ENCODE measurements at places on chromosomes 16 and 17.

DNA sequence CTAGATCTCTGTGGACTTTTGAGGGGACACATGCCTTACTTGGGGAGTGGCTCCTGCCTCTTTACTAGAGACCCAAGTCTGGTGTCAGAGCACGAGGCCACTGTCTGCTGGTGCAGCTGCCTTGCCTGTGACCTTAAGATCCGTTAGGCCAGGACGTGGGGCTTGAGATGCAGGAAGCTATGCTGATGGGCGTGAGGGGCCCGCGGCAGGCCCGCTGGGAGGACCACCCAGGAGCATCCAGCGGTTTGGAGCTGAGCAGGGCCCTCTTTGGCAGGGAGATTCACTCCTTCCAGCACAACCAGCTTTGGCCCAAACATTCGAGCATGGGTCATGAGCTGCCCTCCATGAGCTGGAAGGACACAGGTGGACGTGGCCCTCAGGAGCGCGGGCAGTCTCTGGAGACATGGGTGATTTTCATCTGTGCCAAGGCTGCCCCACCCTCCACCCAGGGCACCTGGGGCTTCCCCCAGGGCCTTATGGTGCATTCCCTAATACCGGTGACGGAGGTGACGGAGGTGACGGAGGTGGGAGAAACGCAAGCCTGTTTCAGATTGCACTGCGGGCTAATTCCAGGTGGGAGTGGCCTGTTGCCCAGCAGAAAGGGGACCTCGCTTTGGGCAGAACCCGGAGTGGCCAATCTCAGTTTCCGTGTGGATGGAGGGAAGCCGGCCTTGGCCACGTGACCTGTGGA lies 12.7 kb downstream of the LGALS3BP start:
- no peak for DNase-seq

DNA sequence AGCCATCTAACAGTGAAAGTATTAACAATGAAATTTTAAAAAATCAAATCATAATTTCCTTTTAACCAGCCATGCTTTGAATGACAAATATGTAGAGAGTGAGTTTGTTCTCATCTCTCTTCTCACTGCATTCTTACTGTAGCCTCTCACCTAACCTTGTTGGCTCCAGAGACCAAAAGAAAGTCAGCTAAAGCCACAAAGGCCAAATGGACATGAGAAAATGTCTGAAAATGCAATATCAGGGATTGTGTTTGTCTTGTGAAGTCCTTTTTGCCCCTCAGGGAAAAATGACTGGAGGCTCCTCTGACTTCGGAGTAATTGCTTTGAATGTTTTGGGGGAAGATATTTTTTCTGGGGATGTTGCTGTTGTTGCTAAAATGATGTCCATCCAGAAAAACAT lies 166.3 kb downstream of the SLC39A11 start:
- no peak for DNase-seq

DNA sequence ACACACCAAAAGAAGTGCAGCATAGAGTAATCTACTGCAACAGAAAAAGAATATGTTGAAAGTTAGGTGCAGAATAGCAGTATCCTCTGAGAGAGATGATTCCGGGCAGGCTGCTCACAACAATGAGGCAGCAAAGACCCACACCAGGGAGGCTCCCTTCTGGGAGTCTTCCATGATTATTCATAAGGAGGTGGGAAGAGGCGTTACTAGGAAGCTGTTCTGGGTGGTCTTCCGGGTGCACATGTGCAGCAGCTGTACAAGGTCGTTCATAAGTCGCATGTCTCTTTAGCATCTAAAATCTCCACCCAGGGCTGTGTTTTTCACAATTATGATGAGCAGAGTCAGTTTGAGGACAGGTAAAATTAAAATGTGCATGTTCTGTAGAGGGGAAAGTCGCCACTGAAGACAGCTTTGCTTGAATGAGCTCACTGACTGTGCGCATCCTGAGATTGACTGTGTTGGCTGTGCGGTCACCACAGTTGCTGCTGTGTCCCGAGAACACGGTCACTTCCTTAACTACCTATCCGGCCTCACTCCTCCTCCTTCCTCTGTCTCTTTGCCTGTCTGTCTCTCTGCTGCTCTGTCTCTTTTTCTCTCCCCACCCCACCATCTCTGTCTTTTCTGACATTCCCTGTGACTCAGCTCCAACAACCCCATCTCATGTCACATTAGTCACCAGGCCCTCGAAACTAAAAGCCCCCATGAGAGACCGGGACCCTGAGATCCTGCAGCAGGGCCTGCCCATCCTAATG lies 125.5 kb upstream of the HSBP1 start:
- no peak for DNase-seq

DNA sequence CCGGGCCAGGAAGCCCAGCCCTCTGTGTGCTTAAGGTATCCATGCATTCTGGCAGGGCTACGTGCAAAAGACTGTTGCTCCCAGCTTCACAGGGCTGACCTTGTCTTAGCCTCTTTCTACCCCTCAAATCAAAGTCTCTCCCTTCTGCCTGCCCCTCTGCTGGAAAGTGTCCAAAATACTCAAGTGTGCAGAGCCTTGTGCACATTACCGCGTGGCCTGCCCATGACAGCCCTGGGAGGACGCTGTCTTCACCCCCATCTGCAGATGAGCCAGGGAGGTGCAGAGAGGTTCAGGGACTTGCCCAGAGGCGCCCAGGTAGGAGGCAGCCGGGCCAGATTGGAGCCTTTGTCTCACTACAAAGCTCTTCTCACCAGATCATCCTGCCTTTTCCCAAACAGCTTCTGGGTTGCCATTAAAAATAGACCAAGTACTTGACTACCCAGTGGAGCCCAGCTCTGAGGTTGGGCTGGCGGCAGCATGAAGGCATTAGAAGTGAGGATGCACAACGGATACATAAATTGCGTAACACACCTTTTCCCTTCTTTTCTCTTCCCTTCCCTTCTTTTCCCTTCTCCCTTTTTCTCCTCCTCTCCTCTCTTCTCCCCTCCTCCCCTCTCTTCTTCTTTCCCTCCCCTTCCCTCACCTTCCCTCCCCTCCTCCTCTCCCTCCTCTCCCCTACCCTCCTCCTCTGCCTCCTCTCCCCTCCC lies 3.5 kb downstream of the CACNG4 start:
- DNase-seq = no peak

DNA sequence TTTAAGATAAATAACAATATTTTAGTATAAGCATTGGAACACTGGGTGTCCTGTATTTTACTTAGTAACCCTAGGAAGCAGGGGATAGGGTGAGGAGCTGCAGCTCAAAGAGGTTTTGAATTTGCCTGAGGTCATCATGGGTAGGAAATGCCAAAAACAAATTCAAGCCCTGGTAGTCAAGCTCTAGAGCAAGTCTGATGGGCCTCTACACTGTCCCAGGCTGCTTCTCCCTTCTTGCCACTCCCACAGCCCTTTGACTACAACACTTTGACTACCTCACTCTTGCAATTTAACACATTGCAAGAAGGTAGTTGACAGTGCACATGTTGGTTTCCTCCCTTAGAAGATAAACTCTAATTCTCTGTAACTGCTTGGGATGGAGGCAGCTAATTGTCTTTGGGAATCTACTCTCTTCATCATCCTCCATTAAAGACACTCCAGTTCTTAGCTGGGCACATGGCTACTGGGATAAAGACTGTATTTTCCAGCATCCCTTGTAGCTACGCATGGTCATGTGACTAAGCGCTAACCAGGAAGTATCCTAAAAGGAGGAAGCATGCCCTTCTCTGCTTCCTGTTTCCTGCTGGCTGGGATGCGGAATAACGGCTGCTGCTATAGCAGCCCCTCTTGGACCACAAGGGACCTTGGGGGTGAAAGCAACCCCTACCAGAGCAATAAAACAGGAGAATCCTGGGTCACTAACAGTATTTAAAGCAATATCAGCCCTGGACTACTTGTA lies 30.7 kb upstream of the SSTR2 start:
- no peak for DNase-seq

DNA sequence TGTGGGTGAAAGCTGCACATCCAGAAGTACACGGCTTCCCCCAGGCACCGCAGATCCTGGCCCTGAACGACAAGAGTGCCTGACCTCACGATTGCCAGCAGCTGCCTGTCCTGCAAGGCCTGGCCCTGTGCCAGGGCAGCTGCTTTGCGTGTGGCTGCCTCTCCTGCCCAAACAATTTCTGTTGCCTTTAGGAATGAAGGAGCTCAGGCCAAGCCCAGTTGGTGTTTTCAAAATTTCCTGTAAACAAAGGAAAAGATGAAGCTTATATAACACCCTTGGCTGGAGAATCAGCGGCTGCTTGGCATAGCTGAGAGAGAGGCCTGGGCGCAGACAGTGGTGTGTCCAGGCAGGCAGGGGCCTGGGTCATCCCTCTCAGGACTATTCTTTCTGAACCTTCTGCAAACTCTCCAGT lies 11.7 kb upstream of the SLC47A2 start:
- DNase-seq = no peak

GRCh38 chr17:55360971-55361370 lies 60.7 kb downstream of the MMD start:
- no peak for DNase-seq

DNA sequence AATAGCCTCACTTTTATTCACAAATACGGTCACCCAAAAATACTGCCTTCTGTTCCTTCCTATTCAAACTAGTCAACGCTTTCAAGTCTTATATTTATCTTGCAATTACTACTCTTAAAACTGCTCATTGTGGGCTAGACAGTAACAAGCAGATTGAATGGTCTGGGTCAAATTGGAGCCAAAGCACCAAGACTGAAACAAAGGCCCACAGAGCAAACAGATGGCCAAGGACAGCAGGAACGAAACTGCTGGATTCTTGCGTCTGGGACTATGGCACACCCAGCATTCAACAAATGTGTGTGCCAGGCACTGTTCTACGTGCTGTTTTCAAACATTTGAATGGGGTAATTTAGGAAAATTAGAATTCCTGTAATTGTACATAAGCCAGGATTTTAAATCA lies 250.1 kb upstream of the PSMD7 start:
- DNase-seq = no peak

DNA sequence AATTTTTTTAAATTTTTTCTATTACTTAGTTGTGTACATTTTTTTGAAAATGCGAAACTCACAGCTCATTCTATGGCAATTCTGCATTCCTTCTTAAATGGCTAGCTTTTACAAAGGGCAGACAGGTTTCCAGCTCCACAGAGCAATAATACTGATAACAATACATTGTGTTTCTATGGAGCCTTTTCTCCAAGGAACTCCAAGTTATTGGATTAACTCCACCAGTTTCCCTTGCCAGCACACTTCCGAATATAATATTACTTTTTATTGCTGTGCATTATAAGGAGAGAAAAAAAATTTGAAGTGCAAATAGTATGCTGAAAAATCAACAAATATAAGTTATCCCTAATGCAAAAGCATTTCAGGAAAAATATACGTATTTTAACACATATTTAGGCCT lies 127.5 kb upstream of the PSMD7 start:
- no peak for DNase-seq

DNA sequence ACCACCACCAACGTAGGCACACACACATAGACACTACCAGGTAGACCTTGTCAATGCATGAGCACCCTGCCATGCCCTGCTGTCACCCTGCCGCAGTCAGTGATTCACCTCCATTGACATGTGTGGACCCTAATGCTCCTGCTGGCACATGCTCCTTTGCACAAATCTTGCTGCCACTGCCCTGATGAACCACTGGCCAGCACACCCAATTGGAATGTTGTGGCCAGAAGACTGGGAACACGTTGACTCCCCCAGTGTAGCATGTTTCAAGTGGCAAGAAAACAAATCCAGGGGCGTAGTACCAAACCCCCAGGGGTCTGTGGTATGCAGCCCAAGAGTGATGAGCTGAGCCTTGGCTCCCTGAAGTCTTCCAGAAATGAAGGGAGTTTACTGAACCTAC lies 486.4 kb upstream of the KIF2B start:
- no peak for DNase-seq

DNA sequence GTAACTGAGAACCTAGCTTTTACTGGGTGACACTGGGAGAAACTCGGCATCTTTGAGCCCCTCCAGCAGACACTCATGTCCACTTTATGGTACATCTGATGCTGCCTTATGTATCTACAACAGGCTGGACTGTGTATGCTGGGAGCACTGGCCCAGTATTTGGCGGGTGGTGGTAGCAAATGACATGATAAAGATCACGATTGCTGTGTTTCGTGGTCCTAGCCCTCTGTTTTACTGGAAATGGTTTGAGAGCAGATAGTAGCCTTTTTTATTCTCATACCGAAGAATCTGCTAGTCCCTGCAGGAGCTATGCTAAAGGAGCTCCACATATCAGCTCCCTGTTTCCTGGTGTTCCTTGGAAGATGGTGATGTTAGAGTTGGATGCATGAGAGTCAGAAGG lies 150.3 kb downstream of the CCDC182 start:
- no peak for DNase-seq

GRCh38 chr17:40980117-40980516 lies 4.0 kb downstream of the KRT40 start:
- DNase-seq = no peak

DNA sequence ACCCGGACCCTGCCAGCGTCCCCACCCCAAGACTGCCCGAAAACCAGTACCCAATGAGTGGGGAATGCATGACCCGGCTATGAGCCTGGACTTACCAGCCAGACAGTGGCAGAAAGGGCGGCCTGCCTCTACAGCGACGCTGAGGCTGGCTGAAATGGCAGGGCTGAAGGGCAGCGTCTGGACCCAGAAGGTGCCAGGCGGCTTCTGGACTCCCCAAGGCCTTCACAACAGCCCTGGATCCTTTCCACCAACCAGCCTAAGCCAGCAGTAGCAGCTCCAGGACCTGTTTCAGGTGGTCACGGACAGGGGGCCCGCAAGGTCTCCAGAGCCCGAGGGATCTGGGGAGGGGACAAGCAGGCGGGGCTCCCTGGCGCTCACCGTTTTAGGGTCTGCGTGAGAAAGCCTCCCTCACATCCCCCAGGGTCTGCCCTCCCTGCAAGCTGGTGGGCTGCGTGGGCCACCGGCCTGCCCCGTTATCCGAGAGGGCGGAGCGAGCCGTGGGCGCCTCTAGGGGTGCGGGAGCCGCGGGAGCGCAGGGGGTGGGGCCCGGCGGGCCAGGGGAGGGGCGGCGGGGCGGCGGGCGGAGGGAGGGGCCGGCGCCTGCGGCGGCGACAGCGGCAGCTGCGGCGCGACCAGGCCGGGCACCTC lies at the start of gene RIPOR1:
Gene RIPOR1, plus strand, starts transcription at position 608 of the 648 bp plus-strand sequence. CDS start 9,618 bp downstream, outside the sequence.
- DNase-seq = peak; percentile 60

DNA sequence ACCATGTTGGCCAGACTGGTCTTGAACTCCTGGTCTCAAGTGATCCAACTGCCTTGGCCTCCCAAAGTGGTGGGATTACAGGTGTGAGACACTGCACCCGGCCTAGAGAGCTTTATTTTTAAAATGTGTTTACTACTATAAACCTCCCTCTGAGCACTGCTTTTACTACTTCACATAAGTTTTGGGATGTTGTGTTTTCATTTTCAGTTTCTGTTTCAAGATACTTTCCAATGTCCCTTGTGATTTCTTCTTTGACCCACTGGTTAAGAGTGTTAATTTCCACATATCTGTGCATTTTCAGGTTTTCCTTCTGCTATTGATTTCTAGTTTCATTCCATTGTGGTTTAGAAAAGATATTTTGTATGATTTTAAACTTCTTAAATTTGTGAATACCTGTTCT lies 74.4 kb downstream of the NETO2 start:
- DNase-seq = no peak

- DNase-seq = no peak
Observed at GRCh38 chr17:73021771-73022170, 70.7 kb downstream of the SLC39A11 start.

- no peak for DNase-seq
Observed at GRCh38 chr17:31493656-31494155, 102.2 kb downstream of the RAB11FIP4 start.
